ENCODE measurements at places on chromosomes 7 and 10.

- DNase-seq = no peak
Observed at GRCh38 chr7:33079763-33080690, 17.5 kb upstream of the NT5C3A start.

DNA sequence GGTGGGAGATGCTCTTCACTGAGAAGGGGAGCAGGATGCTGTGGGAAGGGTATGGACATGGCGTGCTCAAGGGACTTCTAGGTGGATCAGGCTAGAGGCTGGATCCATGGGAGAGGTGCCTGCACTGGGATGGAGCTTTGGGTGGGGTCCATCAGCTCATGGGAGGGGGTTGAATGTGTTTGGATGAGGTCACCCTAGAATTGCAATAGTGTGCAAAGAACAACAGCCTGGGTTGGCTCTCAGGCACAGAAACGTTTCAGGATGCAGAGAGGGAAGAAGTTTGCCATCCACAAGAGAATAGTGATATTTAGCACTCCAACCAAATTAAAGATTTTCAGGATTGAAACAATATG is 66.1 kb downstream of the SNX10 start:
- DNase-seq = no peak

DNA sequence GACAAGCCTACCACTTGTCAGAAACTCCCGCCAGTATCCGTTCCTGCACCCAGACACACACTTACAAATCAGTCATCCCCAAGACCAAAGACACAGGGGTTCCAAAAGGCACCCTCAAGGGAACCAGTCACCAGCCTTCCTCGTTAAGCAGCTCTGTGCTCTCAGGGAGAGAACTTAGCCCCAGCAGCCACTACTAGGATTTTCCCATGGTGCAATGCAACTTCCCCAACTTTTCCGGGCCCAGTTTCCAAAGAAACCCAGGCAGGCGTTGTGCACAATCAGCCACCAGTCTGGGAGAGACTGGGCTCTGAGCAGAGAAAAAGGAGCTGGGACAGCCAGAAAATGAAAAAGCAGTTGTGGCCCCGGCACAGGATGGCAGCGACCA is 1.2 kb downstream of the DLG5 start:
- peak; percentile 47 for DNase-seq

- DNase-seq = no peak
Observed at GRCh38 chr7:149873970-149874643, 338 bp downstream of the ATP6V0E2 start.

DNA sequence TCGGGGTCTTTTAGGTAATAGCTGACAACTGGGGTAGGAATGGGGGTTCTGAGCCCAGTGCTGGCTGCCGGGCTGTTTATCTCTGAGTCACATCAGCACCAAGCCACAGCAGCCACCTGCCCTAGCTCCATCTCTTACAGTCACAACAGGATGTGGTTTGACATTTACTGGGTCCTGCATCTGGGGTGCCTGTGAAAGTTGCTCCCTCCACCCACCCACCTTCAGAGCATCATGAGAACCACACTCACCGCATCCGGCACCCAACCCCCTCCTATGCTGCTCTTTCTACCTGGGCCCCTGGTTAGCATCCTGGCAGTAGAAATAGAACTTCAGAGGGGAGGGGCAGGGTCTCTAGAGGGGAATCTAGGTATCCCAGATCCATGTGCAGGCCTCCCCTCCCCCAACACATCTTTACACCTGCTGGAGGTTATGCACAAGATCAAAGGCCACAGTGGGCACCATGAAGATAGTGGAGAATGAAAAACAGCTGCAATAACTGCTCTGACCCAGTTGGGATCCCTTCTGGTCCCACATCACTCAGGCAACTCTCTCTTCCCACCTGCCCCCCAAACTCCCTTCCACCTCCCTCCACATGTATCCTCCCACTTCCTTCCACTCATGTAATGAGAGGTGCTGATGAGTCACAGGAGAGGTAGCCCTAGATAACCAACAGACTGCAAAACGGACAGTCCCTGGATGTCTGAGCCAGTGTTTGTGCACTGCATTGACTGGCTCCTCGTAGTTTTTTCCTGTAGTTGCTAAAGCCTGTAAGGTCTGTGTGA is 38.2 kb downstream of the PRSS2 start:
- no peak for DNase-seq

- no peak for DNase-seq
Observed at GRCh38 chr10:23376229-23376655, 31.6 kb upstream of the C10orf67 start.

GRCh38 chr10:13239923-13240322 is 5.7 kb upstream of the UCMA start:
- no peak for DNase-seq

DNA sequence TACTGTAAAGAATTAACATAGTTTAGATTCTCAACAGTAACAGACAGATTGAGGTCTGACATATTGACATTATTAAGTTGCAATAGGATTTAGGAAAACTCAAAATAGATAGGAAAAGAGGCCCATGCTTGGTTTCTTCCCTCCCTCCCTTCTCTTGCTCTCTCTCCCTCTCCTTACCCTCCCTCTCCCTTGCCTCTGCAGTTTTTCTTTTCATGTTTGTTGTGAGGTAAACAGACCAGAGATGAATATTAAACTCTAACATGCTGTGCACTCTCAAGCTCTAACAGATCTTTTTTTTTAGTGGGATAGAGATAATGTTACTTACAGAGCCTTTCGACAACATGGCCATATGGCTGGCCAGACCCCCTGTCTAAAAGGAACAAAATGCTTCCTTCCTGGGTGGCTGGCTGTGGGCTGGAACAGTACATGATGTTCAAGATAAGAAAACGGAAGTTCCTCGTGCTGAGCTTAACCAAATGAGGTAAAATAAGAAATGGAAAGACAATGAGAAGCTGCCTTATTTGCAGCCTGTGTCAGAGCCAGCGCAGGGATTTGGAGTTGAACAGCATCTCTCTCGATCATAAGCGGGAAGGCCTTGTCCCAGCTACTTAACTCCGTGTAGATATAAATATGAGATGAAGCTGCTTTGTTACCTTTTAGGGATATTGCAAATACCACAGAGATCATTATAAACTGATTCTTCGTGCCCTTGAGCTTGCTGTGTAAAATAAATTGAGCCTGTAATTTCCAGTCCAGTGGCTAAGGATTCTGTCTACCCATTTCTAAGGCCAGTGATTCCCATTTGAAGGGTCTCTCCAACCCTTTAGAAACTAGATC is 391.9 kb upstream of the NPVF start:
- DNase-seq = no peak

DNA sequence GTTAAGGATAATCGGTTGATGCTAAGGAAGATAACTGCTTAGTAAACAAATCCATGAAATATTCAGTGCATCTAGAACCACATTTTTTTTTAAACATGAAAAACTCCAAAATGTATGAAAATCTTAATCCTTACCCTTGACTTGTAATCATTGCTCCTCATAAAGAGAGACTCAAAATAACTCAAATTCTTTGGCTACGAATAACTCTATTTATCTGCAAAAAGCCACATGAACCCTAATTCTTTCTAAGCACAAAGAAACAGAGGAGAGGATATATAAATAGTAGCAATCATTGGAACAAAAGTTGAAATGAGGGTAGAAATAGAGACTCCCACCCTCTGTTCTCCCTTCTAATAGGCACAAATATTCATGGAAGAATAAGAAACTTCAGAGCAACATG is 40.2 kb downstream of the ANK3 start:
- DNase-seq = peak; percentile 36

GRCh38 chr7:138890499-138891445 is 90.4 kb downstream of the KIAA1549 start:
- peak; percentile 69 for DNase-seq

DNA sequence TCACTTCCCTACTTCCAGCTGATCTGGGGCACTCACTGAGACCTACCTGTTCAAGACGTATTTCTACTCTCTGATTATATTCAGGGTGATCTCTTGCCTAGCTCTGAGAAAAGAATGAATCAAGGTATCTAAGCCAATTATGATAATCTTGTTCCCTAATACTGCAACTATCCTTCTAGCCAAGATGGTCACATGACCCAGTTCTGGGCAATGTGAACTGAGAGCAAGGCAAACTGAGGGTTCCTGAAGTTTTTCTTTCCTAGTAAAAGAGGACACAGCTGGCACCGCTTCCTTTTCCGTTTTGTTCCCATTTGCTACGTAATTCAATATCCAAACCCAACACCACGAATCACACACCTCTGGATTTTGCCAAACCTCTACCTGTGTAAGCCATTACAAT is 5.9 kb upstream of the GPAM start:
- DNase-seq = no peak

Data from fibroblast of skin of scalp (primary cell).